ENCODE measurements at places on chromosomes 3 and 15.

DNA sequence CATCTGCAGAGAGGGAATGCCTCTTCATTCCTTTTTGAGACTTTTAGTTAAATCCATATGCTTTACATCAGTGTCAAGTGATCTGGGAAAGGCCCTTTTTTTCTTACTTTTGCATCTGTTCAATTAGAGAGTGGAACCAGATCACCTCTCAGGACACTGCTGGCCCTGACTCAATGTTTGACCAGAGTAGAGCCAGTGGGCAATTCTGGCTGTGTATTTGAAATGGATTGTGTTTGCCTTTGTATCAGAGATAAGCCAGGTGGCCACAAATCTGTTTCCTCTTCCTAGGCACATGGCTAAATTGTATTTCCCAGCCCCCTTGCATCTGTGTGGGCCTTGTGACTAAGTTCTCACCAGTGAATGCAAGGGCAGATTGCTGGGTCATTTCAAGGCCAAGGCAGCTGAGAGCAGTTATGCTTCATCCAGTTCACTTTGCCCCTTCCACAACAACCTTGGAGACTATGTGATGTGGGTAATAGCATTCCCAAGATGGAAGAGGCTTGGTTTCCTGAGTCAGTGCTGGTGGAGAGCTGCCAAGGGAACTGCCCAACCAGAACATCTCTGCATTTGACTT is 75.6 kb upstream of the CACNA2D3 start:
- no peaks in the 10 kb centered on the region for H3K36me3 ChIP-seq
- H3K4me3 ChIP-seq, result no peak overlapping the region
- H3K27ac ChIP-seq, result no peak overlapping the region
- H3K27me3 ChIP-seq, result no peaks in the 10 kb centered on the region
- no peak for DNase-seq
- H3K4me1 ChIP-seq, result no peaks in the 10 kb centered on the region

- no peak overlapping the region for H3K4me3 ChIP-seq
- H3K36me3 ChIP-seq, result no peaks in the 10 kb centered on the region
- H3K27ac ChIP-seq, result peak overlapping the region; percentile 27
- H3K4me1 ChIP-seq, result peaks cover 9% of the 10 kb centered on the region
- DNase-seq, result peak; percentile 38
Observed at GRCh38 chr3:112640276-112640929, 540 bp downstream of the CCDC80 start.

DNA sequence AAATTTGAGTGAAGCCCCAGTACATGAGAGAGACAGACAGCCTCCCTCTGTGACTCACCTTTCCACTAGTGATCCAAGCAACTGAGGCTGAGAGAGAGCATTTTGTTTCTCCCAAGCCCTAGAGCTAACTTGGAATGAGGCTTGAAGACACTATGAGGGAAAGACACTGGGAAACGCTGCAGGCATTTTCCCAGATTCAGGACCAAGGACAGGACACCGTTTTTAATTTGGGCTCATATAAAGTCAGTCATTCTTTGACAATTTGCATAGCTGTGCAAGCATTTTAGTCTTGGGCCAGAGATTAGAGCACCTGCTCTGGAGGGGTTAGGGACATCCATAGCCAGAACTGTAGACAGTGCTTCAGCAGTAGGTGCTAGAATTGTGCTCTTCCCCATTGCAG is 249.0 kb downstream of the AGBL1 start:
- no peak overlapping the region for H3K27ac ChIP-seq
- H3K36me3 ChIP-seq, result no peaks in the 10 kb centered on the region
- H3K27me3 ChIP-seq, result no peaks in the 10 kb centered on the region
- DNase-seq, result no peak

DNA sequence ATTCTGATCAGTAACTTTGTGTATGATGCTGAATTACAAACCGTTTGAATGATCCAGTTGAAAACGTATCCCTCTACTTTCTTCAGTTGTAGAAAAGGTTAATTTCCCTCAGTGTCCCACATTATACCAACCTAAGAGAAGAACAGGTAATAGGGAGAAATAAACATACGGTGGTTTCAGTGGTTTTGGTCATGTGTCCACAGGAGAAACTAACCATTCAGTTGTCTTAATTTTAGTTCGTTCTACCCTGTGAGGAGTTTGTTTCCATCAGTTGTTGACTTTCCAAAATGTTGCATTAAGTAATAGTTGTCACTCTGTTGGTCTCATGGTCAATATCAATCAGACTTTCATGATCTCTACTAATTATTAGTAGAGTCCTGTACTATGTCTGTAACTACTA is 15.1 kb downstream of the CALML4 start:
- H3K36me3 ChIP-seq, result peaks cover 6% of the 10 kb centered on the region
- no peaks in the 10 kb centered on the region for H3K4me1 ChIP-seq
- no peak for DNase-seq
- H3K4me3 ChIP-seq, result no peak overlapping the region

DNA sequence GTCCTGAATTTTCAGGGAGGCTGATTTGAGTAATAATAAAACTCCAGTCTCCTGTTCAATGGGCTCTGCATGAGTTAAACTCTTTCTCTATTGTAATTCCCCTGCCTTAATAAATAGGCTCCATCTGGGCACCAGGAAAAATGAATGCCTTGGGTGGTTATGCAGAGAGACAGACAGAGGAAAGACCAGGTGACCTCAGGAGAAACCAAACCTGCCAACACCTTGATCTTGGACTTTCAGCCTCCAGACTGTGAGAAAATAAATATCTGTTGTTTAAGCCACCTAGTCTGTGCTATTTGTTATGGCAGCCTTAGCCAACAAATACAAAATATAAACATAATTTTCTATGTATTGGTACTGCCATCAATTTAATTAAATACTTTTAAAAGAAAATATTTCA is 64.8 kb upstream of the RAP2B start:
- H3K4me1 ChIP-seq, result no peaks in the 10 kb centered on the region
- H3K36me3 ChIP-seq, result no peaks in the 10 kb centered on the region
- no peak overlapping the region for H3K27ac ChIP-seq
- no peak overlapping the region for H3K4me3 ChIP-seq

- H3K27ac ChIP-seq, result no peak overlapping the region
- H3K4me3 ChIP-seq, result no peak overlapping the region
- no peaks in the 10 kb centered on the region for H3K27me3 ChIP-seq
- no peaks in the 10 kb centered on the region for H3K36me3 ChIP-seq
Observed at GRCh38 chr3:172882563-172882962, 132.0 kb downstream of the ECT2 start.

GRCh38 chr3:140423146-140423545 is 254.7 kb upstream of the TRIM42 start:
- H3K36me3 ChIP-seq, result no peaks in the 10 kb centered on the region
- DNase-seq, result no peak
- H3K27ac ChIP-seq, result no peak overlapping the region

Measured in mesendoderm (in vitro differentiated cells).